ENCODE measurements at places on chromosomes 11 and 22.

DNA sequence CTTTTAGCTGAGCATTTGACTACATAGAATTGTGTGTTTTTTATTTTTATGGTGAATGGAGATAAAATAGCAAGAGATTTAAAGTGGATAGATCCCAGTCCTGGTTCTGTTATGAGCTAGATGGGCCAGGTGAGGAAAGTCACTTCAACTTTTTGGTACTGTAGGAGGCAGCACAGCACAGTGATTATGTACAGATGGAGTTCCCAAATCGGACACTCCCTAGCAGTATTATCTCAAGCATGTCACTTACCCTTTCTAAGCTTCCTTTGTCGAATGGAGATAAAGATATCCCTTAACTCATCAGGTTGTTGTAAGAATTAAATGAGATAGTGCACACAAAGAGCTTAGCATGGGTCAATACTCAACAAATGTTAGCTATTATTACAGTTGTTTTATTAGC is 5.3 kb downstream of the EXPH5 start:
- no peak for DNase-seq

- DNase-seq: no peak
Measured at GRCh38 chr22:50268655-50269113, 1.5 kb downstream of the MAPK11 start.

DNA sequence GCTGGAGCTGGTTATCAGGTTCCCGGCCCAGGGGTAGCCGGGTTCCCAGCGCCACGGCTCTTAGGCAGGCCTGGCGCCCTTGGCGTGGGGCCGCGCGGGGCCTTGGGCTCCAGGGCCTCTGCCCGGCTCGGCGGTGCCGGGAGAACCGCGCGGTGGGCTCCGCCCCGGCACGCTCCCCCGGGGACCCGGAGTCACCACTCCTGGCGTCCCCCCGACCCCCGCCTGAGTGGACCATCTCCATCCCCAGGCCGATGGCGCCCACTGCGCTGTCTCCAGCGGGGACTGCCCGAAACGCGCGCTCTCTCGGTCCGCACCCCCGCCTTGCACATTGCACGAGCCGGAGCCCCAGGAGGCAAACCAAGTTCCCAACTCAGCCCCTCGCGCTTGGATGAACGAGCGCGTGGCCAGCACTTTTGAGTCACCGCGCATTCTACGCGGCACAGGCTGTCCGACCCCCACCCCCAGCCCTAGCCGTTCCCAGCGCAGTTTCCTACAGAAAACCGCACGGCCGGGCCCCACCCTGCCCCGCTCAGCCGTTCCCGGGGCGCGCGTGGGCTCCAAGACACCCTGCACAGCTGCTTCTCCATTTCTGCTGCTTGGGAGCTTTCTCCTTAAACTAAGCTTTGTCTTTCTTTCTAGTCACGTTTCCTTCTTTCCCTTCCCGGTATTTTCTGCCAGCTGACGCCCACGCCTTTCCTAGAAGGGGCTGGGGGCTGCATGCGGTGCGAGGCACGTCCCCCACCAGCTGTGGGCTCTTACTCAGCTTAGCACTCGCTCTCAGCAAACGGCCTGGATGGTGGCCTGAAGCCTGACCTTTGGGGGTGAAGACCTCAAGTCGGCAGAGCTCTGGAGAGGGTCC is 650 bp upstream of the CHID1 start:
- DNase-seq: no peak

- no peak for DNase-seq
Measured at GRCh38 chr11:87405843-87406242, 368.1 kb downstream of the TMEM135 start.

GRCh38 chr11:12206529-12206928 is 96.1 kb downstream of the MICAL2 start:
- DNase-seq: no peak

- no peak for DNase-seq
Measured at GRCh38 chr11:109120341-109120740, 301.6 kb upstream of the C11orf87 start.

- no peak for DNase-seq
Measured at GRCh38 chr11:35111161-35112055, 27.6 kb upstream of the CD44 start.

DNA sequence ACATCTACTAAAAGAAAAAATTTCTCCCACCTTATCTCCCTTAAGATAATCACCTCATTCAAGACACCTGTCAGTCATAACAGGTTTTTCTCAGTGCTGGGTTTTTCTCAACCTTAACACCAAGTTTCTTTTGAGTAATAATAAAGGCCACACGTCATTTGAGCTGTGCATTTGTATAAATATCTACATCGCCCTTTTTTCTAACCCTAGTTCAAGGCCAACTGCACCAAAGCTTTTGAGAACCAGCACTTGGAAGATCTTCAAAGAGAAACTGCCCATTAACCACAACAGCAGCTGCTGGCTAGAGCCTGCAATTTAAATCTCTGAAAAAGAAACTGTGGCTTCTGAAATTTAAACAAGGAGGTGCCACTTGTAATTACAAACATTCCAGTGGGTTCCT is 6.9 kb downstream of the CADM1 start:
- DNase-seq: no peak

- no peak for DNase-seq
Measured at GRCh38 chr11:18614667-18615066, 15.1 kb downstream of the MISFA start.

DNA sequence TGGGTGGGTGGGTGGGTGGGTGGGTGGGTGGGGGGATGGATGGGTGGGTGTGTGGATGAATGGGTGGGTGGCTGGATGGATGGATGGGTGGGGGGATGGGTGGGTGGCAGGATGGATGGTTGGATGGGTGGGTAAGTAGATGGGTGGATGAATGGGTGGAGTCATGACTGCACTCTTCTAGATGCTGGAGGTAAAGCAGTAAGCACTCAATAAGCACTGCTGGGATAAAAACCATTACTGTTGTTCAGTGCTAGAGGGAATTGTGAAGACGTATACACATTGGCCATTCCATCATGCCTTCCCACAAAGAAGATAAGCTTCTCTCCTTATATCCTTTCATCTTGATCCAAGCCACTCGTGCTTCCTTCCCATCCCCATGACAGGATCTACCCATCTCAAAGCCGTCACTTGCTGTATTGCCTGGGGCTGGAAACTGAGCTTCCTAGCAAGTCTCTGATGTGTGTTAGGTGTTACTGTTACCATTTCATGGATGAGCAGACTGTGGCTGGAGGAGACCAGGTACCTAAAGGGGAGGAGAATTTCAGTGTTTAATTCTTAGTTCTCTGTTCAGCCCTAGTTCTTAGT is 74.8 kb downstream of the MICAL2 start:
- no peak for DNase-seq

DNA sequence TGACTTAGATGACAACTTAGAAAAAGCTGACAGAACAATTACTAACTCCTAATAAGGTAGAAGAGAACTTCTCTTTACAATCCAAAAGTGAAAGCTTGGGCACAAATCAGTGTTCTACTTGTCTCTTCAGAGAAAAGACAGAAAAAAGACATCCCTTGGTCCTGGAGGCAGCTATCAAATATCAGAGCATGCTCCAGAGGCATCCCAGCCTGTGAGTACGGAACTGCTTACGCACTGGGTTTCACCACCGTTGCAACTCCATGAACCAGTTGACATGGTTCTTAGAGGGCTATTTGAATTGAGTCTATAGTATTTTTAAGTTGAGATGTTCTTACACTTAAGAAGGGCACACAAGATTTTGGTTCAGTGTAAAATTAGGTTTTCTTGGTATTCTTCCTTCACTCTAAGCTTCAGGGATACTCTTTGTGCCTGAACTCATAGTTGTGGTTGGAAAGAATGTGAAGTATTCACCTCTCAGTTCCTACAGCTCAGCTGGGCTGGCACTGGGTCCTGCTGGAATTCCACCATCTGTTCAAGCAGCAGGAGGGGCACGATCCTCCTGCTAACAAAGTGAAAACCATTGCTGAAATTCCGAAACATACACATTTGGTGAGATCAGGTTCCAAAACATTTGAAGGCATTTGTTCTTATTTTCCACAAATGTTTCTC is 6.3 kb downstream of the AKIP1 start:
- DNase-seq: no peak

DNA sequence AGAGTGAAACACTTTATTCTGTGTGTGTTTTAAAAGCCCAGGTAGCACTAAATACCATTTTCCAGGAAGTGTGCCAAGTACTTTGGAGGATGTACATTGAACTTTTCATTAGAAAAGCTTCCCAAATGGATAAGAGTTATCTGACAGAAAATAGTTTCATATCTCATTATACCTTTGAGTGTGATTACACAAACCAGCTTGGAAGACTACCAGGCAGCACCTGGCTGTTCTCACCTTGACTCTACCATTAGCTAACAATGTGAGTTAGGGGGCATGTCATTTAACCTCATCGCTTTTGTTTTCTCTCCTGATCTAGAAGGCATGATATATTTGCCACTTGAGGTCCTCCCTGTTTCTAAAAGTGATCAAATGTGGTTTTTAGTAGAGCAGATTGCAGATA is 50.2 kb downstream of the GRM5 start:
- no peak for DNase-seq

DNA sequence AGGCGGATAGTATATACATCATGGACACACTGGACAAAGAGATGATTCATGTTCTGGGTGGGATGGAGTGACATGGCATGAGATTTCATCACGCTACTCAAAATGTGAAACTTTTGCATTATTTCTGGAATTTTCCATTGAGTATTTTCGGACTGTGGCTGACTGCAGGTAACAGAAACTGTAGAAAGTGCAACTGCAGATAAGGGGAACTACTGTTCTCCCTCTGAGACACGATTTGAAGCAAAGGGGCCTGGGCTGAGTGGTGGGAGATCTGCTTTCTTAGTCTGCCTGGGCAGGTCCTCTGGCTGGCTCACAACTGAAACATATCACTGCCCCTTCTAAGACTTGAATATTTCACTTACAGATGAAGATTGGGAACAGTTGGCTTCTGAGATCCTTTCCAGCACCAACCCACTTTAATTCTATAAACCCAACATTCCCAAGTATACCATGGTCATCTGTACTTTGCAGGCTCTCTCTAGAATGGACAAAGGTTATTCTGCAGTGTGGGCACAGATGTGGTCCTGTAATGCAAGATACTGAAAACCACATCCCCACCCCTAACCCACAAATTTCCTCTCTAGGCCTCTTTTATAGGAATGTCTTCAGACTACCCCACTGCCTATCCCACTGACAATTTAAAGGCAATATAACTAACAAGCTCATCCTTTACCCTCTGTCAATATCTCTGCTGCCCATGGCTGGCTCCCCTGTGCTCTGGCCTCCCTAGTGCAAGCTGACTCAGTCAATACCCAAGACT is 121.1 kb downstream of the KCNC1 start:
- DNase-seq: no peak

GRCh38 chr11:6995703-6996102 is 24.4 kb downstream of the ZNF214 start:
- no peak for DNase-seq

- DNase-seq: no peak
Measured at GRCh38 chr11:85423316-85423715, 203.8 kb downstream of the DLG2 start.

DNA sequence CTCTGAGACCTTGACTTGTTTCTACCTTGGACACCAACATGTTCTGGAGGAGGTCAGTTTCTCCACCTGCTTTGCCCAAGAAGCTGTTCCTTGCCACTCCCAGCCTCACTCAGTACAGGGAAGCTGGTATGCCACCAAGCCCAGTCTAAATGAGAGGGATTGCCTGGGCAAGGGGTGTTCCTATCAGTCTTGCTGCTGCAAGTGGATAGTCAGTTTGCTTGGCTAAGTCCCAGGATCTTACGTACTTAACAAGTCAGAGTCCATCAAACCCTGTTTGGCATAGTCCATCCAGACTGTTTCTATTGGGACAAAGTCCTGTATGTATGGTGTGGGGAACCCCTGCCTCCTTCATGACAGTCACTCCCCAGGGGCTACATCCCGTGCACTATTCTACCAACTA is 66.6 kb downstream of the RPL27A start:
- no peak for DNase-seq

GRCh38 chr11:99979042-99979441 is 708.0 kb upstream of the ARHGAP42 start:
- DNase-seq: no peak

GRCh38 chr11:100438376-100438775 is 248.7 kb upstream of the ARHGAP42 start:
- no peak for DNase-seq

DNA sequence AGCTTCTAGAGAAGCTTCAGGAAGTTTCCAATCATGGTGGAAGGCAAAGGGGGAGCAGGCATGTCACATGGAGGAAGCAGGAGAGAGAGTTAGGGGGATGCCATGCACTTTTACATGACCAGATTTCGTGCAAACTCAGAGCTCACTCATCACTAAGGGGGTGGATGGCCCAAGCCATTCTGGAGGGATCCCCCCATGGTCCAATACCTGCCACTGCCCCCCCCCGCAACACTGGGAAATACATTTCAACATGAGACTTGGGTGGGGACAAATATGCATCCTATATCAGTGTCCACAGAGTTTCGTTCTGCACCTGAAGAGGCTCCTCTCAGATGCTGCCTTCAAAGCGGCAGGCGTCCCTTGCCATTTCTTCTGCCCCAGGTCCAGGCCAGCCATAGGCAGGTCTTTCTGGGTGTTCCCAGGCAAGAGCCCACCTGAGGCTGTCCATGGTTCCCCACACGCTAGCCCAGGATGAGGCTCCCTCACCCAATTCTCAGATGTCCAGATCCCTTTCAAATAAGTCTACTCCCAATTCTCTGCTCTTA is 1344.3 kb downstream of the TBC1D22A start:
- DNase-seq: no peak

GRCh38 chr11:119205080-119205479 is 1.1 kb upstream of the CBL start:
- DNase-seq: no peak

GRCh38 chr22:20407829-20408228 is 13.9 kb downstream of the ZNF74 start:
- no peak for DNase-seq

DNA sequence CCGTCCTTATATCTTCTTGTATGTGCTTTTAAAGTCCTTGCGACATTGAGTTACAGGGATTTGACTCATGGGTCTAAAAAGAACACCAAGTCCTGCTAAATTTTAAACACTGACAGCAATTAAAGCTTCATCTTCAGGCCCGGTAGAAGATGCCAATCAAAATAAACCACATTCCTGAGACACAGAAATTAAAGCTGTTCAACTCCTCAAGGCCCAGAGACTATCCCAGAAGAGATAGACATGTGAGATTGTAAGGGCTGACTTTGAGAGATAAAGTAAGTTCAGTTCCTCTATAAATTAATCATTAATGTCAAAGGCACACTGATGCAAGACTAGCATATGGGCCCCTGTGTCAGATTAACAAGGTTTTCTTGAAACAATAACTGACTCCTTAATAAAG is 49.8 kb downstream of the OSBPL5 start:
- no peak for DNase-seq

Measured in stimulated activated CD4-positive, alpha-beta T cell treated with anti-CD3 and anti-CD28 coated beads, TNF-alpha, amount 100 ng/mL, for 1 hour (primary cell).